Large intestine (tissue), 12 donors: ENCODE measurements at places on chromosomes 2 and 18.
A peak's percentile ranks its signal among the peaks of the same experiment; 100 is the strongest.

- H3K4me3 ChIP-seq = no peak overlapping the region
- H3K4me1 ChIP-seq = no peaks in the 10 kb centered on the region
- no peak for DNase-seq
- no peaks in the 10 kb centered on the region for H3K36me3 ChIP-seq
These were observed 28.1 kb downstream of the FAM171B start for GRCh38 chr2:186721956-186722355.

GRCh38 chr18:13540477-13541182, 185.7 kb downstream of the FAM210A start:
- H3K27me3 ChIP-seq = no peaks in the 10 kb centered on the region
- peaks cover 17% of the 10 kb centered on the region for H3K4me1 ChIP-seq
- no peaks in the 10 kb centered on the region for H3K36me3 ChIP-seq
- no peak overlapping the region for H3K27ac ChIP-seq
- no peak for DNase-seq

DNA sequence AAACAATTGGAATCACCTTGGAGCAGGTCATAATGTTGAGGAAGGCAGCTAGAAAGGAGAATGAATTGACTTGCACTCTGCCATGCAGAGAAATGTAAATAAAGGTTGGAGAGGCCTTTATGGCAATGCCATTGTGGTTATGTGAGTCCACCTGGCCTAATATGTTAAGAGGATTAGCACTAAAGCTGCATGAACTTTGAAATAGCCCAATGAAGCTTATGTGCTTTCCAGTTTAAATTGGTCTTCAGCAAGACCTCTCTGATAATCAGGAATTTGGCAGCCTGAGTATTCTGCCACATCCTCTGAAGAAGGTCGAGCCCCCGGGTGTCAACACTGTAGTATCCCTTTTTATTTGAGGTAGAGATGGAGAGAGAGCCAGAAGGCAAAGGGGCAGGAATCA, 464.9 kb downstream of the CDH2 start:
- H3K27me3 ChIP-seq = no peaks in the 10 kb centered on the region
- H3K36me3 ChIP-seq = no peaks in the 10 kb centered on the region
- no peak overlapping the region for H3K27ac ChIP-seq
- H3K4me1 ChIP-seq = no peaks in the 10 kb centered on the region
- H3K4me3 ChIP-seq = no peak overlapping the region
- DNase-seq = no peak

- peak overlapping the region; percentile 87 for H3K4me3 ChIP-seq
- peak overlapping the region; percentile 87 for H3K27ac ChIP-seq
- H3K4me1 ChIP-seq = no peaks in the 10 kb centered on the region
These were observed 714 bp downstream of the ASXL3 start for GRCh38 chr18:33578518-33579348.

- no peak overlapping the region for H3K4me3 ChIP-seq
- DNase-seq = peak; percentile 4
- H3K4me1 ChIP-seq = peaks cover 13% of the 10 kb centered on the region
These were observed 58.8 kb upstream of the DYNAP start for GRCh38 chr18:54532222-54532621.
